ENCODE measurements at places on chromosomes 12 and 14. TPM values are rescaled to one million over a fixed set of nuclear protein-coding genes. Genes with fewer than 3 reads are reported as not detected.

CAPZA3 gene
- total RNA-seq = not detected

IFNG-AS1 gene
- total RNA-seq = 1.8 TPM

AMDHD1 gene
- total RNA-seq = 0.74 TPM

EIF2S1 gene
- 138 TPM for total RNA-seq

KRT86 gene
- 0.43 TPM for total RNA-seq

ANKS1B gene
- total RNA-seq = not detected

GDF3 gene
- total RNA-seq = not detected

DGLUCY gene
- 28.4 TPM for total RNA-seq

TMEM117 gene
- 5.0 TPM for total RNA-seq

CYP46A1 gene
- total RNA-seq = not detected

FAM186B gene
- total RNA-seq = 2.3 TPM

Measured in natural killer cell treated with Interleukin-12 subunit alpha and Interleukin-12 subunit beta and Interleukin-15 and Interleukin-18, amount 100 ng/mL, for 72 hours (primary cell).